ENCODE measurements at places on chromosomes 4 and X. TPM values are rescaled to one million over a fixed set of nuclear protein-coding genes. Genes with fewer than 3 reads are reported as not detected.

DNA sequence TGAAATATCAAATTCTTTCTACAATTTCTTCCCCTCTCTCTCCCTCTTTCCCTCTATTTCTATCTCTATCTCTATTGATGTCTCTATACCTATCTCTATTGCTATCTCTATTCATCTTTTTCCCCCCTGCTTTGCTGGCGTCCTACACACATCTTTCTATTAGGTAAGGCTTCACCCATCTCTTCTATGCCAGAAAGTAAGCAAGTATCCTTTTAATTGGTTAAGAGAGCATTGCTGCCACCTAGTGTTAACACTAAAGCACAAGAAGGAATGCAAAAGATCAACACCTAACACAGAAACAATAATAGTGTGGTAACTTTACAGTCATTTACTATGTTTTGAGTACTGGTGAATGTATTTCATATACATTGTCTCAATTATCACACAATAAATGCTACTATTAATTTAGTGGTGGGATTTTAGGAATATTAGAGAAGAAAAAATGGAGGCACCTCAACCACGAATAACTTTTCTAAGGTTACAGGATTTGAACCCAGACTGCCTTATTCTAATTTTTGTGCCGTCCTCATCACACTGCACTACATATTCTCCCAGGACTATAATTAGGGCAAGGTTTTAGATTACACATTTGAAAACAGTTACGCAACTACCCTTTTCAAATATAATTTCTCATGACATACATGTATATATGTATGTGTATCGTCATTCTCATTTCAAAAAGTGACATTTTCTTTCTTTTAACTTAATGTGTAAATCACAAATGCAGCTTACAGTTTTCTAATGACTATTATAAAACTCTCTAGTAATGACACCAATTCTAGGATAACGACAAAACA lies 3.7 kb upstream of the C4orf36 start:
- H3K4me3 ChIP-seq = no peak overlapping the region
- no peaks in the 10 kb centered on the region for H3K4me1 ChIP-seq
- H3K36me3 ChIP-seq = no peaks in the 10 kb centered on the region
- no peak overlapping the region for H3K27ac ChIP-seq

GRCh38 chr4:86845593-86845992 lies 3.6 kb downstream of the SLC10A6 start:
- no peak overlapping the region for H3K27ac ChIP-seq
- no peak overlapping the region for H3K4me3 ChIP-seq
- no peaks in the 10 kb centered on the region for H3K4me1 ChIP-seq
- H3K36me3 ChIP-seq = no peaks in the 10 kb centered on the region
- no peak for DNase-seq

The PARM1 gene
- total RNA-seq = 165 TPM

The PDGFRA gene
- 20.5 TPM for total RNA-seq

DNA sequence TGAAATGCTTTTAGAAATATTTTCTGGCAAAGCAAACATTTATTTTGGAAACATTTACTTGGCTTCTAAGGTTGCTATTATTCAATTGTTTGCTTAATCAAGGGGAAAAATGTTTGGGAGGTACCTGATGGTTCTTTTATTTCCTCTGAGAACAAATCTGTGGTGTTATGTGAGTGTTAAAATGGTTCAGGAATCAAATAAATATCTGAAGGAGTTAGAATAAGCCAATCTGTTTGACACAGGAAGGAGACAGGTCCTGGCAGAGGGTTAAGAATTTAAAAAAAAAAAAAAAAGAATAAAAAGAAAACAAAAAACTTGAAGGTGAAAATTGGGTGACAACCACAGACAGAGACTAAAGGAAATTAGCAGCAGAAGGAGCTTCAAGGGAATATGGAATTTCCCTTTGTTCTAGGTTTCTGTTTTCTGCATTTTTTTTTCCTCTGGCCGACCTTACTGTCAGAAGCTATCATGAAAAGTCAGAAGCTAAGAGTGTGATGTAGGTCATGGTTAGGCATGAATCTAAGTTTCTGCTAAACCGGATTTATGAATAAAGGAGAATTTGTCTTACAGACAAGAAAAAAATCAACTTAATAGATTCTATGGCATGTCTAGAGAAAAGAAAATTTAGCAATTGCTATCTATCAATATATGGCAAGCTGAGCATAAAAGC lies 78.6 kb upstream of the PNPLA4 start:
- H3K36me3 ChIP-seq = no peaks in the 10 kb centered on the region
- H3K27me3 ChIP-seq = no peaks in the 10 kb centered on the region
- H3K4me1 ChIP-seq = no peaks in the 10 kb centered on the region

The GLUD2 gene
- 0.30 TPM for total RNA-seq

GRCh38 chr4:48620093-48620492 lies 130.0 kb downstream of the ZAR1 start:
- H3K27me3 ChIP-seq = no peaks in the 10 kb centered on the region
- no peak overlapping the region for H3K27ac ChIP-seq
- H3K4me3 ChIP-seq = no peak overlapping the region
- H3K36me3 ChIP-seq = peaks cover 11% of the 10 kb centered on the region
- no peak for DNase-seq
- peaks cover 15% of the 10 kb centered on the region for H3K4me1 ChIP-seq

The CENPVL3 gene
- not detected for total RNA-seq

GRCh38 chr4:85107553-85107952 lies 141.1 kb upstream of the WDFY3 start:
- no peaks in the 10 kb centered on the region for H3K36me3 ChIP-seq
- H3K4me1 ChIP-seq = no peaks in the 10 kb centered on the region
- DNase-seq = no peak
- H3K27me3 ChIP-seq = no peaks in the 10 kb centered on the region

DNA sequence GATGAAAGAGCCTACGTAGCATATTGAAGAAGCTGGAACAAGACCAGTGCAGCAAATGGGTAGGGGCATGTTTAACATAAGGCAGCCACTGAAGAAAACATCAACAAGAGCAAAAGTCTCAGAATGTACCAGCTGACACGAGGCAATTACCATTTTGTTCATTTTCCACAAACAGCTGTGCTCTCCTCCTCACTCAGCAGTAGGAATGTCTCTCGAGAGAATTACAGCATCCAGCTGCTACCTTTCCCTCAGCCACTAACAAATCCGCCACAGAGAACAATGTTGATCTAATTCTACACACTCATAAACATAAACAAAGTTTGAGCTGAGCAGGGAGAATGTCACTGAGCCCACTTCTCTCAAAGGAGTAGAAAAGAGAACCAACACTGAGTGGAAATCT lies 68.0 kb downstream of the OPHN1 start:
- no peak for DNase-seq
- H3K36me3 ChIP-seq = no peaks in the 10 kb centered on the region
- no peaks in the 10 kb centered on the region for H3K4me1 ChIP-seq
- no peaks in the 10 kb centered on the region for H3K27me3 ChIP-seq

All from colonic mucosa (tissue), 4 donors.